ENCODE measurements at places on chromosomes 11 and 22.

- no peak for DNase-seq
Measured at GRCh38 chr11:3002871-3003270, 10.7 kb upstream of the NAP1L4 start.

DNA sequence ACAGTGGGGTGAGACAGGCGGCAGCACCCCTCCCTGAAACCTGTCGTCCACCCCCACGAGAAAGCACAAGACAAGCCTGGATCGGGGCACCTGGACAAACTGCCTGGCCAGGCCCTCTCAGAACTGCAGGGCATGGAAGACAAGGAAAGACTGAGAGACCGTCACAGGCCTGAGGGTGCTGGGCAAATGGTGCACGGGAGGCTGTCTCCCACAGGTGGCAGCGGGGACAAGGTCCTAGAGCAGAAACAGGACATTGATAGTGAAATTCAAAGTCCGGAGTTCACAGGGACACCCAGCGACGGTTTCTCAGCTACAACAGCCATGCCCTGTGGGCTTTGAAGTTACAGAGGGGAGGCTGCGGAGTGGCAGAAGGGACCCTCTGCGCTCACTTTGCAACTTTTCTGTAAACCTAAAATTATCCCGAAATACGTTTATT lies 20.6 kb downstream of the DRD4 start:
- DNase-seq, result no peak

- DNase-seq, result no peak
Measured at GRCh38 chr11:46902694-46903093, 15.7 kb downstream of the LRP4 start.

GRCh38 chr11:115364896-115365295 lies 139.3 kb downstream of the CADM1 start:
- no peak for DNase-seq

GRCh38 chr11:120210626-120211521 lies at the start of gene OAF:
OAF (plus strand) TSS chr11:120211032; CDS start chr11:120211280, 248 bp downstream.
- DNase-seq, result peak; percentile 79

DNA sequence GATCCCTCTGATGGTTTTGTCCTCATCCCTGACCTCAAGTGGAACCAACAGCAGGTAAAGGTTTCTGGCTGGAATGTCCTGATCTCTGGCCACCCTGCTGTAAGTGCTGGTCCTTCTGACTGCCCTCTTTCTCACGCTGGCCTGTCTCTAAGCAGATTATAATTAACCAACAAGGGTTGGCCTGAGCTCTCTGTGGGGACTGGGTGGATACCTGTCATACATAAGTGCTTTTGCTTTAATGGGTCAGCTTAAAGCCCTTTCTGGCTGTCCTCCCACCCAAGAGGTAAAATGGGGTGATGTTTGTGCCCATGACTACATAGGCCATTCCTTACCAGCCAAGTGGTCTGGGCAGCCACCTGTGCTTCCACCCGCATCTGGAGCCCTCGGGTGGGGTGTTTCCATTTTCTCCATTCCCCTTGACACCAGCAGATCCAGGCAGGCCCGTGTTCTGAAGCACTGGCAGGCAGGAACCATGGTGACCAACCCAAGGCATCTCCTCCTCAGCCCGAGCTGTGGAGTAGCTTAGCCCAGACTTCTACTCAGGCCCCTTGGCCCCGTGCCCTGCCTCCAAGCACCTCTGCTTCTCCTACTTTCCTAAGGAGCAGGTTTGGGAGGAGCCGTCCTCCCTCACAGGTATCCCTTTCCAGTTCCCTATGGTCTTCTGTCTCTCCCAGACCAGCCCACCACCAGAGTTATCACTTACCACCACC lies 17.0 kb upstream of the ST3GAL4 start:
- no peak for DNase-seq

DNA sequence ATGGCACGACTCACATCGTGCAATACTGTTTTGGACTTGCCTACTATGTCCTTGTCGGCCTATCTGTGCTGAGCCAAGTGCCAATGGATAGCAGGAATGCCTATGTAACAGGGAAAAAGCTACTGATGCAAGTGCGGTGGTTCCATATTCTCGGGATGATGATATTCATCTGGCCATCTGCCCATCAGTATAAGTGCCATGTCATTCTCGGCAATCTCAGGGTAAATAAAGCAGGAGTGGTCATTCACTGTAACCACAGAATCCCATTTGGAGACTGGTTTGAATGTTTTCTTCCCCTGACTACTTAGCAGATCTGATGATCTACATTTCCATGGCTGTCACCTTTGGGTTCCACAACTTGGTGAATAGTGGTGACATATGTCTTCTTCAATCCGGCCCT lies 20.1 kb downstream of the OOSP3 start:
- DNase-seq, result no peak

GRCh38 chr11:134014511-134014910 lies 54.4 kb upstream of the JAM3 start:
- no peak for DNase-seq

DNA sequence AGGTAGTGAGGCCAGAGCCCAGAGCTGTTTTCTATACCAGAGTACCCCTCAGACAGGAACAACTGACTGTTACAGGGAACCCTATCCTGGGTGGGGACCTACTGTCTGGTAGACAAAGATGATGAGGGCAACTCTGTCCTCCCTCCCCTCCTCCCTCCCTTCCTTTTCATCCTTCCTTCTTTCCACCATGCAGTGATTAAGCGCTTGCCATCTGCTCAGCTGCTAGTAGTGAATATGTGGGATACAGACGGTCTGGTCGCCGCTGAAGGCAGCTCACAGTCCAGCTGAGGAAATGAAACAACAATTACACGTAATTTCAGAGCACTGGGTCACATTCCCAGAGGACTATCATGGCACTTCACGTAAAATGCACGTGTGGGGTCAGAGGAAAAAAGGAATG lies 597.1 kb downstream of the BUD13 start:
- no peak for DNase-seq

- no peak for DNase-seq
Measured at GRCh38 chr11:121082670-121083069, 18.4 kb upstream of the TECTA start.

GRCh38 chr11:83693306-83693992 lies 407.3 kb upstream of the CCDC90B start:
- peak; percentile 46 for DNase-seq

DNA sequence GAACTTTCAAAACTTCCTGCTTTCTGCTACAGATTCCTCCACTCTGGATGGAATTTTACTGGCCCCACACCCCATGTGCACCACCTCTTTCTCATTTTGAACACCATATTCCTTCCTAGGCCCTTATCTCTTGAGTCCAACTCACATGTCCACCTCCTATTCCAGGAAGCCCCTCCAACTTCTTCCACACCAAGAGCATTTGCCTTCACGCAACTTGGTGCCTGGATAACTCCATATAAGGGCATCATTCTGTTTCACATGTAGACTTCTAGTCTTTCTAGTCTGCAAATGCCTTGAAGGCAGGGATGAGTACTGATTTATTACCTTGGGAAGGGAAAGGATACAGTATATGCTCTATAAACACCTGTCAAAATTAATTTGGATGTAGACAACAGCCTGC lies 17.5 kb downstream of the GAB2 start:
- DNase-seq, result no peak

All from NT2/D1 (cell line).